ENCODE measurements at places on chromosomes 12 and 14.

DNA sequence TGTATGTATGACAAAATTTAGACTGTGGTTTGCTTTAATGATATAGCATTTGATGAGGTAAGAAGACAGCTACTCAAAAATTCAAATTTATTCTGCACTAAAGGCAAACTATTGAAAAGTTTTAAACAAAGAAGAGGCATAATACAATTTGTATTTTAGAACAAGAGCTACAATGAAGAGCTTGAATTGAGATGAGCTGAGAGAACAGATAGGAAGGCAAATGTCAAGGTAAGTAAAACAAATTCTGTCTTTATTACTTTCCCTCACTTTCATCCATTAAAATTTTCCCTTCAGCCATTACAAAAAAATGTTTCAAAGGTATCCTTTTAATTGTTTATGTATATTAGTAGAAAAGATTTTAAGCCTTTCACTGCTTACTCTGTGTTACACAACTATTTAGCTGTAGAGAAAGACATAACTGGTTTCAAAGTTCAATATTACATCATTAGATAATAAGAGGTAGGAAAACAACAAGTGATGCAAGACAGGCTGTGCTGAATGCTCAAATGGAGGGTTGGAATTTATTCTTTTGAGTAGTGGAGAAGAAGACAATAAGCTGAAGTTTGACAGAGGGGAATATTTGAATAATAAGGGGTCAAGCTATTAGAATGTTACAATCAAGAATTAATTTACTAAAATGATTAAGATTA is 1334.1 kb downstream of the FSCB start:
- ATAC-seq = no peak

GRCh38 chr14:59091976-59092375 is 96.5 kb upstream of the DAAM1 start:
- no peak for ATAC-seq

- no peak for ATAC-seq
Measured at GRCh38 chr12:122729583-122730214, 945 bp downstream of the HCAR1 start.

- peak; percentile 81 for ATAC-seq
Measured at GRCh38 chr12:991350-992333, 619 bp downstream of the ERC1 start.

GRCh38 chr14:43786066-43786762 is 720.9 kb downstream of the FSCB start:
- ATAC-seq = no peak

- no peak for ATAC-seq
Measured at GRCh38 chr12:34236073-34236472, 213.8 kb downstream of the ALG10 start.

- no peak for ATAC-seq
Measured at GRCh38 chr14:99195602-99196309, 76.2 kb downstream of the BCL11B start.

- ATAC-seq = no peak
Measured at GRCh38 chr12:2075508-2076195, 22.9 kb downstream of the CACNA1C start.

GRCh38 chr14:91299121-91300115 is 54.9 kb upstream of the GPR68 start:
- ATAC-seq = no peak

DNA sequence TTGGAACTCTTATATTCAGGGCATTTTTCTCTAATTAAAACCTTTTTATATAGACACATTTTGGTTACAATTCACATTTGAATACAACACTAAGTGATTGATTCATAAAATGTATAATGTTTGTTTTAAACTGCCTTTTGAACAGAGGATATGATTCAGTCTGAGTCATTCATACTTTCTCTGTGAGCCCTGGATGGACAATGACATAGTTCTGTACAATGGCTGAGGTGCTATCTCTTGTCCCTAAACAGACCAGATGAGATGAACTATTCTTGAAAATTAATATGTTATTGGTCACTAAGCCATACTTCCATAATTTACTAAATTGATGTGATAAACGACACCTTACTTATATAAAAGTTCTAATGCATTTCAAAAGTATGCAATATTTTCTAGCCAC is 199.7 kb upstream of the ATXN7L3B start:
- no peak for ATAC-seq

DNA sequence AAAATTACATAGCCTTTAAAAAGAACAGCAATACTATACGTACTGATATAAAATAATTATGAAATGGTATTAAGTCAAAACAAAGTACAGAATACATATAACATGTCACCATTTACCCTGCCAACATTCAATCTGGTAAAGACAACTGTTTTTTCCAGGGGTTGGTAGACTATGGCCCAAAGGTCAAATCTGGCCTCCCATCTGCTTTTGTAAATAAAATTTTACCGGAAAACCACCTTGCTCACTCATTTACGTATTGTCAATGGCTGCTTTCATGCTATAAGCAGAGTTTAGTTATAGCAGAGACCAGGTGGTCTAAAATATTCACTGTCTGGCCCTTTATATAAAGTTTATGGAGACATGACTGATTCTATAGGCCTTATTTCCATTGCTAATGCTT is 14.0 kb downstream of the CEP290 start:
- ATAC-seq = no peak

DNA sequence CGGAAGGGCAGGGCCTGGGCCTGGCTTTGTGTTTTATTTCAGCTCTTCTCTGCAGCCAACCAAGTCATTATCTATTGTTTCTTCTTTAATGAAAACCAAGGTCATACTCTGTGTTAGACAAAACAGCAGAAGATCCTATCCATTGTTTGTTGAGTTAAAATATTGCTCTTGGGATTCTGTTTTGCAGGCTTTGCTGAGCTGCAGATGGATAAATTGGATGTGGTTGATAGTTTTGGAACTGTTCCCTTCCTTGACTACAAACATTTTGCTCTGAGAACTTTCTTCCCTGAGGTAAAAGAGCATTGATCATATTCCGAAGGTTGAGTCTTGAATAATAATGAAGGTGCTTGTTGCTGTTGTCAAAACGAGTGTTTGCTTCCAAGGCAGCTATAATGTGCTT is 106.6 kb downstream of the PLXNC1 start:
- ATAC-seq = no peak

- no peak for ATAC-seq
Measured at GRCh38 chr12:57741413-57741789, 2.9 kb upstream of the AGAP2 start.

- ATAC-seq = no peak
Measured at GRCh38 chr12:46717868-46718267, 107.9 kb downstream of the SLC38A4 start.

GRCh38 chr14:95424529-95424928 is 91.9 kb downstream of the SYNE3 start:
- no peak for ATAC-seq

GRCh38 chr12:54998958-54999510 is 14.5 kb upstream of the TESPA1 start:
- ATAC-seq = no peak

- peak; percentile 81 for ATAC-seq
Measured at GRCh38 chr12:53102883-53103807, at the start of gene SOAT2. SOAT2 (plus strand) TSS chr12:53103486; CDS start chr12:53103578, 92 bp downstream.

GRCh38 chr12:123976227-123976826 is 3.3 kb downstream of the ZNF664 start:
- ATAC-seq = no peak

DNA sequence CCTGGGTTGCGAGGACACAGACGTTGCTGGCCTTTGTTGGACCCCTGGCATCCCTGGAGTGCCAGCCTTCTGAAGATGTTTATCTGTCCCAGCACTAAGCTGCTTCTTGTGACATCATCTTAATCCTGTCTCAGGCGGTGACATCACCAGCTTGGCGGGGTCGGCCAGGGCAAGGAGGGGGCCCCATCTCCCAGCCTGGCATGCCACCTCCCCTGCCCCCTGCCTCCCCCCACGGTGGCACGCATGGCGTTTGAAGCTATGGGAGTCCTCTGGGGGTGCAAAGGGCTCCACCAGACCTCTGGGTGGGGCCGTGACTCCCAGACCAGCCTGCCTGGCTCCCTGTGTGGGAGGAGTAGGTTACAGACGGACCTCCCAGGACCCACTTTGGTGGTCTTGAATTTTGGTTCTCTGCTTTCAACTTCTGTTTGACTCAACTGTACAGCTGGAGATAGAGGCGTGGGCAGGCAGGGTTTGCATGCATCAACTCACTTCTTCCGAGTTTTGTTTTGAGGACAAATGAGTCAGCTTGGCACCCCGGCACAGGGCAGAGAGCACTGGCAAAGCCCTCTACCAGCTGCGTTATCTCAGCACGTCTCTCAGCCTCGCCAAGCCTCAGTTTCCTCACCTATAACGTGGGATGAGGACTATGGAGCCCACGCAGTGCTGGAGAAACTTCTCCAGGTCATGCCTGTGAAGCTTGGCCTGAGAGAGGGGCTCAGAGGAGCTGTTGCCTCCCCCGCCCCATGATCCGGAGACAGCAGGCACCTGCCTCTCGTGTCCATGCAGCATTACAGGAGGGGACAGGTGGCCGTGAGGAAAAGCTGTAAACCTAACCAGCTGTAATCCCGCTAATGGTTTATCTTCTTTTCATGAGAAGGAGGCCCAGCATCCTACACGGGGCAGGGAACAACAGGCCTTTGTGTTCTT is 38.8 kb upstream of the EML1 start:
- ATAC-seq = peak; percentile 17

DNA sequence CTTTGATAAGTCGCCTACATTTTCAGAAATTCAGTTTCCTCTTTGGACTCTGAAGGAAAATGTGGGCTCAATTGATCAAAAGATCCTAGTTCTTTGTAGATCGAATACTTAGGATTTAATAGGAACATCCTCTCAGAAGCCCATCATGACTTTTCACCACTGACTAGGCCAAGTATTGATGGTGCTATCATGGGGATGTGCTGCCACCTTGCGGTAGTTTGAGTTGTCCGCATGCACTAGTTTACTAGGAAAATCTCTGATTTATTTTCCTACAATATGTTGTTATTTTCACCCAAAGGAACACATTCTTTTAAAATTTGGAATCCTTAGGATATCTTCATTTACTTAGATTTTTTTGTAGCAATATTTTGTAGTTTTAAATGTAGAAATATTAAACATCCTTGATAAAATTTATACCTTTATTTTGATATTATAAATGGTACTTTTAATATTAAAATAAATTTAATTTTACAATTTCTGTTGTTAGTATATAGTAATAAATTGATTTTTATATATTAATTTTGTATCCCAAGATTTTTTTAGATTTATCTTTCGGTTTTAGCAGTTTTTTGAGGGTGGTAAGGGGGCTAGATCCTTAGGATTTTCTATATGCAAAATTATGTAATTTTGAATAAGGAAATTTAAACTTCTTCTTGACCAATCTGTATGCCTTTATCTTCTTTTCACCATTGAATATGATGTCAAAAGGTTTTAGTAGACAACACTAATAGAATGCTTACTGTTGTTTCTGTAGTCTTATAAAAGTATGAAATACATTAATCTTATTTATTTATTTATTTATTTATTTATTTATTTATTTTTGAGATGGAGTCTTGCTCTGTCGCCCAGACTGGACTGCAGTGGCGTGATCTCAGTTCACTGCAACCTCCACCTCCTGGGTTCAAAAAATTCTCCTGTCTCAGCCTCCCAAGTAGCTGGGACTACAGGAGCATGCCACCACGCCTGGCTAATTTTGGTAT is 52.9 kb upstream of the OR9K2 start:
- peak; percentile 70 for ATAC-seq
